ENCODE measurements at places on chromosomes 5 and 9.

DNA sequence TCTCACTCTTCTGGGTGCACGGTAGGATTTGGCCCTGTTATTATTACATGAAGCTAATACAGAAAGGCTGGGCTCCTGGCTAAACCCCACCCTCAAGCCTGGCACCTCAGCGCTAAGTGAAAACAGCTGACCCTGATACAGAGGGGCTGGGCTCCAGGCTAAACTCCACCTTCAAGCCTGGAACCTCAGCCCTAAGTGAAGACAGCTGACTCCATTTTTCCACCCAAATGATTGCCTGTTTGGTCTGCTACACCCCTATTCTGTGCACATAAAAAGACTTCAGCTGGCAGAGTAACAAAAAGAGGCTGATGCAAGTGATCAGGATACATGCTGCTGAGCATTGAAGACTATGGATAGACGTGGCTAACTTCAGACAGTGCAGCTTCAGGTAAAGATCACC lies 148.4 kb upstream of the CLINT1 start:
- no peak for DNase-seq

DNA sequence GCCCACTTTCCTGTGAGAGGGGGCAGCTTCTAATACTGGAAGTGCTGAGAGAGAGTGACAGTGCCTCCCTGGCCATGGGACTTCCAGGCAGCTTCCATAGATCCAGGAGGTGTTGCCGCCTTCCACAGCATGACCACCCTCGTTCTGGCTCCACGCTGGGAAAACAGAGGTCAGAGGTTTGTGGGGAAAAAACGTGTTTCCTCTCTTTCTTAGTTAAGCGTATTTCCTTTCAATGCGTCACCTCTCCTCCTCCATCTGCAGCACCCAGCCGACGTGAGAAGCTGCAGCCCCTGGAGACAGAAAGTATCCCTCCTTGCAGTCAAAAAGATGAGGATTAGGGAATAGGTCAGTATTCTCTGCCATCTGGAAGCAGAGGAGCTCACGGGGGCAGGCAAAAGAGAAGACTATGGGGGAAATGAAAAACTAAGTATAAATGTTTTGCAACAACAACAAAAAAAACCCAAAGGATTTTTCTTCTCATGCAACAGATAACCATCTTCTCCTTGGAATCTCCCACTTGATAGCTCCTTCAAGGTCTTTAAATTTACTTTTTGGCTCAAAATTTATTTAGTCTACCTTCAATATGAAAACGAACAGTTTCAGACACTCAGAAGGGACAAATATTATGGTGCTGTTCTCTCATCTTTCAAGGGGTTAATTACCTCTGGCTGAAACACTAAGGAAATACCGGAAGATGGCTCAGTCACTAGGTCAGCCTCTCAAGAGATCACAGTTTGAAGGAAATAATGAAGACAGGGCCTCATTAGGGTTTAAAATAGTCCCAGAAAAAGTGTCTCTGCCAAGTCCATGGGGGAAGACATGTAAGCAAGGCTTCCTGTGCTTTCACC lies 38.0 kb downstream of the MTMR12 start:
- DNase-seq = no peak

- no peak for DNase-seq
Measured at GRCh38 chr5:73122875-73123810, 2.8 kb downstream of the TMEM171 start.

DNA sequence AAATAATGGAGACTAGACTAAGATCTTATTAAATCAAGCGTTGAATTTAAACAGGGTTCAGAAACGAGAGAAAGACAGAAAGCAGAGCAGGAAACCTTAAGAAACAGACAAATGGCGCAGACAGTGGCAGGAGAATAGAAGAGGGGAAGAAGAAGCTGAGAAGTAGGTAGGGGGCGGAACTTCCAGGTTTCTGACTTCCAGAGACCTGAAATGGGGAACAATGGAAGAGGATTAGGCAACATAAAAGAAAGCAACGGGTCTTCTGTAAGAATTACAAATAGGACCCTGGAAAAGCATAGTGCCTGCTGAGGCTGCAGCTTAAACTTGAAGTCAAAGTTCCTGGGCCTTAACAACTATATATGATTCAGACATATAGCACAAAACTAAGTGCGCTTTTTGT lies 101.7 kb downstream of the BNC2 start:
- DNase-seq = no peak

DNA sequence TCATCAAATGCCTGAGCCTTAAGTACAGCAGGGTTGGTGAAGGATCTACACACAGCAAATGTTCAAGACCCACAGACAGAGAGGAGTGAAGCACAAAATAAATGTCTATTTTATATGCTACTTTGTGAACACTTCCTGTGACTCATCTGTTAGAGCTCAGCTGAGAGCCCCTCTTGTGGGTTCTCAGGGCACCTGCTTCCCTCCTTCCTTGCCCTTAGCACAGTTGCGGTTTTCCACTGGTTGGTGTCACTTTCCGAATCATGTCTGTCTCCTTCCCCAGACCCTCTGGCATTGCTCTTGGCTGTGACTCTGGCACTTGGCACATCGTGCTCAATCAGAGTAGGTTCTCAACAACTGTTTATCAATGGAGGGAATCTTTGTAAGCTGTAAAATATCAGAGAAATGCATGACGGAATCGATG lies 128.5 kb upstream of the STC2 start:
- no peak for DNase-seq
